Stimulated activated CD4-positive, alpha-beta T cell treated with anti-CD3 and anti-CD28 coated beads, TNF-alpha, amount 100 ng/mL, for 4 hours (primary cell): ENCODE measurements at places on chromosomes 1 and 21.

DNA sequence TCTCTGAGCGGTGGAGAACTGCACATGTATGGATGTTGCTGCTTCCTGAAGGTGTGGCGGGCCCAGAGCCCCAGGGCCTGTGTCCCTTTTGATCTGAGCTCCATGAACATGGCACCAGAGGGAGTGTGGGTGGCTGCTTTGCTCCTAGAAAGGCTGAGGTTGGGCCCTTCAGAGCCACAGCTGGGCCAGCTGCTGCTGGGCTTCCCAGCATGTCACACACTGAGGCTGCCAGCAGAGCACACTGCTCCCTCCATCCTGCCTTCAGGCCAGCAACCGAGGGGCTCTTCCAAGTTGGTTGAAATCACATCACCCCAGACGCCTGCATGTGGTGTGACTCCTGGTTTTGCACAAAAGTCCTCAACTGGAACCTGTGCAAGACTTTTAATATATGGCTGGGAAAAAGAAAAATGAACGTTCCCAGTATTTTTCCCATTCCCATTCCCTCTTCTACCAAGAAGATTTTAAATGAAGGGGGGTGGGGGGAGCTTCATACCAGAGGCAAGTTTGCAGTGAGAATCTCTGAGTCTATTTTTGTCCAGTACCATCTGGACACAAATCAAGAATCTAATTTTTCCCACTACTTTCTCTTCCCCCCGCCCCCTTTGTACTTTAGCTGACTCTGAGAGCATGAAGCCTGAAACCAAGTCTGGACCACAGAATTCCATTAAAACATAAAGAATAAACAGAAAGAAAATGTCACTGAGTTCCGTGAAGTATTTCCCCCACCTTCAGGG is 26.2 kb upstream of the NGF start:
- DNase-seq, result no peak

- DNase-seq, result no peak
Observed at GRCh38 chr1:66258404-66259105, 275.4 kb upstream of the SGIP1 start.

GRCh38 chr1:232966663-232967062 is 16.3 kb downstream of the NTPCR start:
- no peak for DNase-seq

DNA sequence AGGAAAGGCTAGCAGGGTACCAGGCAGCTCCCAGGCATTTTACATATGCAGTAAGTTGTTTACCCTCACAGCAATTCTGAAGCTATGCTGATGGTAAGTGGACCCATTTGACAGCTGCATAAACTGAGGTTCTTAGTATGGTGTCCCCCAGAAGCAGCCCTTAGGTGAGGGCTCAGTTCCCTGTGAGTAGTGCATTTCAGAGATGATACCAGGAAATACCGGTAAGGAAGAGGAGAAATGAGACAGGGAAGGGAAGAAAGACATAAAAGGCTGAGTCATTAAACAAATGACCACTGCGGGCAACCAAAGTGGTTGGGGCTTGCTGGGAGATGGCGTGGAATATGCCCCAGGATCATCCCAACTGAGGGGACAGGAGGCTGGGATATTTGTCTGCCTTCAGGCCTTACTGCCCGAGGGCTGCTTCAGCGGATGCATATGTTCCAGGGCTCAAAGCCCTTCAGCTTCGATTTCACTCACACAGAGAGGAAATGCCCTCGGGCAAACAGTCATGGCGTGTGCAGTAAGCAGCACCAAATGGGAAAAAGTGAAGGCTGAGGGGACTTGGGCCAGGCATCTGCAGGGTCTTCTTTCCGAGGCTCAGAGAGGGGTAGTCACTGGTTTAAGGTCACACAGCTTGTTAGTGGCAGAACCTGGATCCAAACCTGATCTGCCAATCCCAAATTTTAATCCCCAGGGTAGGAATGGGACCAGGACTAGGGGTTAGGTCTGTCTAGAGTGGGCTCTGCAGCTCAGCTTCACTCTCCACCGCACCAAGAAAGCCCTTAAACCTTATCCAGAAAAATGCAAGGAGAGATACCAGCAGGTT is 133.7 kb upstream of the RUNX3 start:
- no peak for DNase-seq

GRCh38 chr1:62159940-62160348 is 34.7 kb upstream of the L1TD1 start:
- DNase-seq, result no peak

GRCh38 chr1:182299728-182300616 is 91.6 kb downstream of the GLUL start:
- DNase-seq, result no peak

- no peak for DNase-seq
Observed at GRCh38 chr1:42195841-42196240, 31.3 kb upstream of the GUCA2A start.

DNA sequence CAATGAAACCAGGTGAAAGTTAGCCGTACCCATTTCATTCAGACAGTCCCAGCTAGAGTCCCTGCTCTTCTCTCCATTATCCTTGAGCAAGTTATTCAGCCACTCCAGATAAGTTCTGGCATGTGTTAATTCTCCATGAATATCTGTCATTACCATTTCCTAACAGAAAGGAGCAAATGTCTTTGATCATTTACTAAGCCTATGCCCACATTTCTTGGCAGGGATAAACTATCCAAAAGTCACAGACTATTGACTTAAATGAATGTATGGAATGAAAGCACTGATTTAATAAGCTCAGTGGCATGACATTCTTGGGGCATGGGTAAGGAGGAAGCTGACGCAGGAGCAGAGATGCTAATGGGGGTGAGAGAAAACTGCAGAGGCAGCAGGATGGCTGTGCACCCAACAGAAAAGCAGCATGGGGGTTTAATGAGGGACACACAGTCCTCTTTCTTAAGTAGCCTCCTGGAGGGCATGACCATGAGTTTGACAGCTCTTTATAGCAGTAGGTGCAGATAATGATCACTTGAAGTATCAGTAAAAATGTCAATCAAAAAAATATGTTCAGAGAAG is 17.6 kb upstream of the DHCR24 start:
- DNase-seq, result no peak

DNA sequence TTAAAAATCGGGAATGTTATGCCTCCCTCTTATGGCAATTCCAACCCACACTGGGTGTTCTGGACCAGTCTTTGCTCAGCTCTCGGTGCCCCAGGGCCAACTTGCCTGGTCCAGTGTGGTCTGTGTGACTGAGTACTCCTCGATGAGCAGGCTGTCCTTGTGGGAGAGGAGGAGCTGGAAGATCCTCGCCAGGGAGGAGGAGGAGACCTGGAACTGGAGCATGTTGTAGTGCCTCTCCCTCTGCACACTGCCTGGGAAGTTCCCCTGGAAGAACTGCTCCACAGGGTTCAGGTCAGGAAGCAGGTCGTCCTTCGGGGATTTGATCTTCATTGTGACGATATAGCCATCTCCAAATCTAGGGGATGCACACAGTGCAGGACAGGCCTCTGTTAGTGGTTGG is 88.5 kb upstream of the GCLM start:
- no peak for DNase-seq

- DNase-seq, result no peak
Observed at GRCh38 chr1:154714638-154715037, 106.7 kb upstream of the ADAR start.

GRCh38 chr1:63428815-63429214 is 61.4 kb downstream of the ALG6 start:
- no peak for DNase-seq

- DNase-seq, result no peak
Observed at GRCh38 chr1:41344708-41345159, 16.5 kb upstream of the FOXO6 start.

DNA sequence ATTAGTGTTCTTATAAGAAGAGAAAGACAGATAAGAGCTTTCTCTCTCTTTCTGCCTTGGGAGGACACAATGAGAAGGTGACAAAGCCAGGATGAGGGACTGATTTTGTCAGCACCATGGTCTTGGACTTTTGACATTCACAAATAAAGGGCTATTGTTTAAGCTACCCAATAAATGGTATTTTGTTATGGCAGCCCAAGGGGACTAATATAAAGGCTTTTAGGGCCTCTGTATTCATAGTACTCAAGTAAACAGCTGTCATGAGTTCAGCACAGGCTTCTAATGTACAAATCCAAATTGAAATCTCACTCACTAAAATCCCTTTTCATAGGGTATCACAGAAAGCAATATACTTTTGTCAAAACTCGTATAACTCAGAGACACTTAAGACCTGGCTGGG is 242.7 kb downstream of the FAF1 start:
- no peak for DNase-seq

- no peak for DNase-seq
Observed at GRCh38 chr1:221778535-221779142, 36.8 kb upstream of the DUSP10 start.

- DNase-seq, result no peak
Observed at GRCh38 chr1:28519946-28520725, 14.3 kb downstream of the RCC1 start.

GRCh38 chr1:205927247-205927646 is 16.0 kb downstream of the SLC26A9 start:
- no peak for DNase-seq

DNA sequence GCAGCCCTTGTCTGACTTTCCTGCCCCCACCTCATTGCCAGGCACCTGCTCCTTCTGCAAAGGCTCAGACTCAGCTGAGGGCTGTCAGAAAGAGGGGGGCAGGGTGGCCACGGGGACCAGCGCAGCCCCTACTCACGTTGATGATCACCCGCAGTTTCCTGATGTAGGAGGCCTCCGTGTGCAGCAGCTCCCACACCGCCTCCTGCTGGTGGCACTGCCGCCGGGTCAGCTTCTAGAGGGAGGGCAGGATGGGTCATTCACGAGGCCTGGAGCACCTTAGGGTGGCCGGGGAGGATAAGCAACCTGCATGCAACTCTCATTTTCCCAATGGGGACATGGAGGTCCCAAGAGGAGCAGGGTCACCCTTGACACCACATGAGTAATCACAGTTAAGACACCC is 6.4 kb upstream of the TNFRSF25 start:
- no peak for DNase-seq

DNA sequence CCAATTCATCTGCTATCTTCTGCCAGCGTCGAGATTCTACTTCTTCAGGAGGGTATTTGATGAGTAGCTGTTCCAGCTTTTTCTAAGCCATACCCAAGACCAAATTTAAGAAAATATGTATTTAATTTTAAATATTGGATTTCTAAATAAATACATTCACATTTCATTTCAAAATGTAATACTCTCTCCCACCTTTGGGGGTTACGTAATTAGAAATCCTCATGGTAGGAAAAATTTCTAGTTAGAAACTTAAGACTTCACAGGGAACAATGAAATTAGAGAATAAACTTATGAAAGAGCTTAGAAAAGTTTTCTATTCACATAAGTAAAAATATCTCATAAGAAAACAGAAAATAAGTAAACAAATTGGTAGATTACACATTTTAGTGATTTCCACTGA is 102.9 kb downstream of the ZZZ3 start:
- no peak for DNase-seq

DNA sequence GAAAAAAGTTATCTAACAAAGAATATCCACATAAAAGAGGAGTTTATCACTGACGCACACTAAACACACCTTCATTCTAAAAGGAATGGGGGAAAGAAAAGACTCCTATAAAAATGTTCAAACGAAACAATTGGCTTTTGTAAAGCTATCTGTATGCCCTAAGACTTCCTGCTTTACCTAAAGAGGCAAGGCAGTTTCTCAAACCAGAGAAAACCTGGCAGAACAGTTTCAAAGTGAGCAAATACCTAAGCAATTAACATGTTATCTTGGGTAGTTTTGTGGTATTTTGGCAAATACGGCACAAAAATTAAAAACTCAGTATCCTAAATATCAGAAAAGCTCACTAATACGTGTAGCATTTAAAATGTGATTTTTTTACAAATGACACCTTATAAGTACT is 1.9 kb downstream of the PUM1 start:
- no peak for DNase-seq

DNA sequence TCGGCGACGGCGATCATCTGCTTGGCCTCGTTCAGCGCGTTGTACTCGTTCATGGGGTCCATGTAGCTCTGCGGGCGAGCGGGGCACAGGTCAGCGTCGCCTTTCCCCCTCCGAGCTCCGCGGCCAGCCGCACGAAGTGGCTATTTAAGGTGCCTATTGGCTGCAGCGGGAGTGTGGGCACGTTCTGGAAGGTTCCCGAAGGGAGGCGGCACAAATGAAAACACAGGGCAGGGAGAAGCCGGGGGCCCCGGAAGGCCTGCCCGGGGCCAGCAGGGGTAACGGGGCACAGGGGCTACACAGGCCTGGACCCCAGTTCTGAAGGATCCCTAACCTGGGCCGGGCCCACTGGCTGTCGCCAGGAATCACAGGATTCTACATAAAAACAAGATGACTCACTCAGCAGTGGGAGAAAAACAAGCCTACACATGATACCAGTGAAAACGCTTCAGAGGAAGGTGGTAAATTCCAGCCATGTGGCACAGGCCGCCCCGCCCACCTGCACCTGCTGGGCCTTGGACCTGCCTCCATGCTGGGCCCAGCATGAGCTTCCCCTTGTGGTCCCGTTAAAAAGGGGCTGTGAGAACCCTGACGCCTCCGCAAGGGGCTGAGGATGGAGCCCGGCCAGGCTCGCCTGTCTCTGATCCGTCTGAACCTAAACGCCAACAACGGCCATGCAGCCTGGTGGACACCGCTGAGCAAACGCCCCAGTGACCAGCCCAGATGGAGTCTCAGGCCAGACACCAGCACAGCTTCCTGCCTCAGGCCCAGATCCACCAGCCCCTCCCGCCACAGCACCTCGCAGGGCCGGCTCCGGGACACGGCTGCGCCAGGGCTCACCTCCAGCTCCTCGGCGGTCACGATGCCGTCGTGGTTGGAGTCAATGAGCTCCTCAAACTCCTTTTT is 3.9 kb upstream of the TNFRSF4 start:
- DNase-seq, result peak; percentile 34
